HFFc6 (cell line): ENCODE measurements at places on chromosomes 5 and 9.
A peak's percentile ranks its signal among the peaks of the same experiment; 100 is the strongest.

DNA sequence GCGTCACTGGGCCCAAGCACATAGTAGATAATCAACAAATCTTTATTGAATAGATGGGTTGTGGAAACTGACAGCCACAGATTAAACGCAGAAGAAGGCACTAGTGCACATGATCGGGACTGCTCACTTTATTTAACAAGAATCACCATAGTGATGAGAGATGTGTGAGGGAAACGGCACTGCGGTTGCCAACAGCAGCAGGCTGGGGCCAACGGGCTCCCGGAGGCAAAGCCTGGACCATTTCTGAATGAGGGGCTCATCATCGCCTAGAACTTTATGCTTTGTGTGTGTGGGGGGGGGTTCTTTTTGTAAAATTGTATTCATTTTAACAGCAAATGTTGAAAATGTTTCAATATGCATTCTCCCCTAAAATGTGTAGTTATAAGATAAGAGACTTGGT is 61.9 kb upstream of the RUFY1 start:
- no peak for DNase-seq

DNA sequence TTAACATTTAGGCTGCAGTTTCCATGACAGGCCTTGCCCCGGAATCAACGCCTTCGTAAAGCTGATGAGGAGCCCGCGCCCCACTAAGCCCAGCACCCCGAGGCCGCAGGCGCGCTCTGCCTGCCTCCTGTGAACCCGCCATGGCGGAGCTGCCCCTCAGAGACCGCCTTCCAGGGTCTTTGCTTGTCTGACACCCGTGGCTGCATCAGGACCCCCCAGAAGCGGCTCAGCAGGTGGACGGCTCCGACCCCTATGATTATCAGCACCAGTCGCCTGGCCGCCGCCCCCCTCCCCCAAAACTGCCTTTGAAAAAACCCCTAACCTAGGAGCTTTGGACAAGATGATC is 507 bp upstream of the DPH7 start:
- no peak for DNase-seq

- no peak for DNase-seq
Measured at GRCh38 chr5:3534997-3535396, 60.6 kb upstream of the IRX1 start.

GRCh38 chr9:81984928-81985327 is 3.6 kb upstream of the SPATA31D1 start:
- DNase-seq: no peak

GRCh38 chr5:138975098-138975847 is 100.1 kb upstream of the LRRTM2 start:
- DNase-seq: peak; percentile 68

DNA sequence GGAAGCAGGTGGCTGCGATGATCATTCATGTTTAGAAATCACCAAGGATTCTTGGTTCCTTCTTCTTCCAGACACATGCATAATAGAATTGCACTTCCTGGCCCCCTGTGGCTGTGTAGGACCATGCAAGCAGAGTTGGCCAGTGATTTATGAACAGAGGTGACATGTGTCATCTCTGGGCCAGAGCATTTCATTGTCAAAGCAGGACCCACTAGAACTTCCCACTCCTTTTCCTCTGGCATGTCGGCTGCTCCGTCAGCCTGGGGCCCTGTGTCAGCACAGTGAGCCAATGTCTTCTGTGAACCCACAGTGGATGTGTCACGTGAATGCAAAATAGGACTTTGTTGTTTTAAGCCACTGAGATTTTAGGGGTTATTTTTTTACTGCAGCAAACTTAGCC is 59.2 kb downstream of the HSD17B3 start:
- DNase-seq: no peak

- no peak for DNase-seq
Measured at GRCh38 chr9:37676411-37676830, 25.7 kb downstream of the FRMPD1 start.

DNA sequence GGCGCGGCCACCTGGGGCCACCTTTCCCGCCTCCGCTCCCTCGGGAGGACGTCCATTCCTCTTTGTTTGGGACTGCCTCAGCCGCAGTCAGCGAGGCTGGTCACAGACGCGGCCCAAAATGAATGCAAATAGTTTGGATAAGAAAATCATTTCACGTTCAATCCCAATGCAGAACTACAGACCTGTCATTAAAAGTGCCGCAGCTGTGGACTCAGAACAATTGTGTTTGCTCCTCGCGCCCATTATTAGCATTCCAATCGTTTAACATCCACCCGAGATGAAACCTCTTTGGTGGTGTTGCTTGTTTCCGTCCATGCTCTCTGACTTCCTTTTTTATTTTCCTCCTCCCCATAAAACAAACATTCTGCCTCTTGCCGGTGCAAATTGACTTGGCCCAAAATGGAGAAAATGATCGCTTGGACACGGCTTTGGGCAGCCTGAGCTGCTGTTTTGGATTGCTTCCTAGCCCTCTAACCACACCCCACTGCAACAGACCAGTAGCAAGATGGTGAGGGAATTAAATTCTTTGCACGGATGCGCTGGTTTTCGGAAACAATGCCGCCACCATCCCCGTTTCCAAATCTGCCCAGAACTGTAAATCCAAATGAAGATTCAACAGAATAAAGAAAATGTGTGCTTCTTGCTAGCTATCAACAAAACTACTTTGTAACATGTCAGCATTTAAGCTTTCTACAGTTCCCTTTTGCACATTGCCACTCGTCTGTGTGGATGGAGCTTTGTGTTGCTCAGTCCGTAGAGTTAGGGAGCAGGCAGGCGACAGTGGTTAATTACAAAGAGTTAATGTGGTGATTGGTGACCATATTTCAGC is 784 bp downstream of the NLN start:
- peak; percentile 65 for DNase-seq

DNA sequence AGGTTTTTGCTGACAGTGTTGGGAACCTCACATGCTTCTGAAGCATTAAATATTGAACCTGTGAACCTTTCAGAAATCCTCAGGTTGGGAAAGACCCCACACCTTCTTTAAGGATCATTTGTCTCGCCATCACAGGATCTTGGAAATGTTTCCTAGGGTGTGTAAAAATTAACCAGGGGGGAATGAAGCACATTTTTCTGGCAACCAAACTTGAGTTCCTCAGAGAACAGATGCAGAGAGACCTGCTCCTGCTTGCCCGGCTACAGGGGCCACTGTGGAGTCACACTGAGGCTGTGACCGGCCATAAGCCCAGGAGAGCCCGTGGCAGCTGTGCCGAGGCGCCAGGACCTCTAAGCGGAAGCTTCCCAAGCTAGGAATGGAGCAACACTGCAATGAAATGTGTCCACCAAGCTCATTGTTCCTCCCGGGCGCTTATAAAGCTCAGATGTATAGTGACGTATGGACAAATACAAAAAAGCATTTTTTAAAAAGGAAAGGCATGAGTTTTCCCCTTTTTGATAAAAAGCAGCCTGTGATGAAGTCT is 7.7 kb downstream of the CXCL14 start:
- no peak for DNase-seq

DNA sequence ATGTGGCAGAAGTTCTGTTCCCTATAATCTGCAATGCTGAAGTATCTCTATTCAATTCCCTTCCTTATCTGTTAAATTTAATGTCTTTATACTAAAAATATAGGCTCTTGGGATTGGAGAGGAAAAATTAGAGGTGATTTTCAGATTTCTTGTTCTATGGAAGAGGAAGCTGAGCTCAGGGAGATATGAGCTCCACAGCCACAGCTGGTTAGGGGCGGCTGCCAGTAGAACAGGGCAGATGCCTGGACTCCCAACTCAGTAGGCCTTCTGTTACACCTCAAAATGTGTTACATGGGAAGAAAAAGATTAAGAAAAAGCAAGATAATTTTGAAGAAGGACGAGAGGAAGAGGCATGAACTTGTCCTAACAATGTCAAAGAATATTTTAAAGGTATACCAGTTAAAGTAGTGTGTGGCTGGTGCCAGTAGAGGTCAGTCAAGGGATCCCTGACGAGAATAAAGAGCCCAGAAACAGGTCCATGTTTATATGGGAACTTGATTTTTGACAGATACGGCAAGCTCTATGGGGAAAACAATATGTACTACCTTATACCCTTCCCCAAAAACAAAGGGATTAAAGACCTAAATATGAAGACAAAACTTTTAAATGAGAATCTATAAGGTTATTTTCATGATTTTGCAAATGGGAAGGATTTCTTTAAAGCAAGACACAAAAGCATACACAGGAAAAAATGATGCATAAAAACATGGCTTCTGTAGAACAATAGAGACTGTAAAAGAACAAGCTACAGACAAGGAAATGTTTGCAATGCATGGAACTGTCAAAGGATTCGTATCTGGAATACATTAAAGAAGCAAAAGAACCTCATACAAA is 28.7 kb downstream of the DNAJC21 start:
- peak; percentile 40 for DNase-seq

DNA sequence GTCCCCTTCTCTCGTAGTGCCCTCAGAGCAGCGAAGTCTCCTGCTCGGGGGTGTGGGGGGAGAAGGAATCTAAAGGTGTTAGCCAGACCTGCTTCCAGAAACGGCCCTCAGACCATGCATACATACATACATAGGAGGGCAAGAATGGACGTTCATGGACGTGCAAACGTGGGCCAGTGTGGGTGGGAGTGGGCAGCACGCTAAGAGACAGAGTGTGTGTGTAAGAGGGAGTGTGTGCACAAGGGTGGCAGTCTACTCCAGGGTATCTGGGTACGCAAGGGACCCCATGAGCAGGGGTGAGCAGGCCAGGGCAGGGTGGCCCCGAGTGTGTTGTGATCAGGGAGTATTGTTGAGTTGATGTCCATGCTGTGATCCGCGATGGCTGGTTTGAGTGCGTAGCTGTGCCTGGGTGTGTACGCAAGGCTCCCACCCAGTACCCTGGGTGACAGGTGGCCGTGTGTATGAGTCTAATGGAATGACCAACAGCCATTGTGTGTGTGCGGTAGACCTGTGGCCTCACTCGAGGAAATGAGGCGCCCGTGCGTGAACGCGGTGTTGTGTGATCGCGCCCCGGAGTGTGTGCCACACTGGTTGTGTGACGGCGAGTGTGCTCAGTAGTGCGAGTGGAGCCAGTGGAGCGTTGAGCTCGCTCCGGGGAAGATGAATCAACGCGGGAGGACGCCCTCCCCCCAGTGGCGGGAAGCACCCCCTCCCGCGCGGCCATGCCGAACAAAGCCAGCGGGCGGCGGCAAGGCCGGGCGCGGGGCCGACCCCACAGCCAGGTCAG is 826 bp downstream of the GPRIN1 start:
- DNase-seq: no peak

- DNase-seq: no peak
Measured at GRCh38 chr9:75906531-75906930, 16.1 kb downstream of the PCSK5 start.

- DNase-seq: no peak
Measured at GRCh38 chr5:78545406-78545805, 103.2 kb downstream of the LHFPL2 start.

GRCh38 chr5:112794410-112794809 is 56.7 kb downstream of the APC start:
- DNase-seq: no peak
